ENCODE measurements at places on chromosomes 3 and 15.

DNA sequence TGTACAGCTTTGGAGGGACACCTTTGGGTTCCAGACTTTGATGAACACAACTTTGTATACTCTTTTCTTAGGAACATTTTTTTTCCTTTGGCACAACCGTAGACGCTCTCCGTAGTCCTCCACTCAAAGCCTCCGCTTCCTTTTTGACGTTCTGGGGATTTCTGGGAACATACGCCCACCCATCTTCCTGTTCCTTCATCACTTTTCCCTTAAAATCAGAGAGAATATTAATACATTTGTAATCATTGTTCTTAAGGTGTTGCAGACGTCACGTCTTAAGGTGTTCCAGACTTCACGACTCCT lies 405 bp upstream of the SPG21 start:
- DNase-seq: no peak

DNA sequence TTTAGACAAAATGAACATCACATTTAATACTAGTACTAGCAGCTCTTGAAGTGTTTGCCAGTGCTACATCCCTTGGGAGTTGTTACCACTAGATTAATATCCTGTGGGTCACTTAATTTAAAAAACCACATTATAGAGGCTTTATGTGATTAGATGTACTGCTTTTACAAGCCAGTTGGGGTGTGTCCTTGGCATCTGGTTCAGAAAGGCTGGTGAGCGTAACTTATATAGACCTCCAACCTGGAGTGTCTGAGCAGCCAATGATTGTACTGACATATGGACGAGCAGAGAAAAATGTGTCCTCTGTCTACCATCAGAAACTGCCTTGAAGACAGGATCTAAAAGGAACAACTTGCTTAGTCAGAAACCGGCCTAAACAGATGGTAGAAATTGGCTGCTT lies 306.2 kb upstream of the ATP11B start:
- DNase-seq: no peak

DNA sequence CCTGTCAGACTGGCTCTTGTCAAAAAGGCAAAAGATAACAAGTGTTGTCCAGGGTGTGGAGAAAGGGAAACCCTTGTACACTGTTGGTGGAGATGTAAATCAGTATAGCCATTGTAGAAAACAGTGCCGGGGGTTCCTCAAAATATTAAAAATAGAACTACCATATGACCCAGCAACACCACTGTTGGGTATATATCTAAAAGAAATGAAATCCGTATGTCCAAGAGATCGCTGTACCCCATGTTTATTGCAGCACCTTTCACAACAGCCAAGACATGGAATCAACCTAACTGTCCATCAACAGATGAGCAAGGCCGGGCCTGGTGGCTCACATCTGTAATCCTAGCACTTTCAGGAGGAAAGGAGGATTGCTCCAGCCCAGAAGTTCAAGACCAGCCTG lies 6.2 kb downstream of the CYFIP1 start:
- no peak for DNase-seq

GRCh38 chr3:169554611-169555010 lies 108.9 kb downstream of the MECOM start:
- DNase-seq: no peak

- no peak for DNase-seq
Measured at GRCh38 chr3:166425900-166426611, 588.8 kb upstream of the BCHE start.

GRCh38 chr3:16286751-16287543 lies 21.9 kb downstream of the OXNAD1 start:
- DNase-seq: no peak

DNA sequence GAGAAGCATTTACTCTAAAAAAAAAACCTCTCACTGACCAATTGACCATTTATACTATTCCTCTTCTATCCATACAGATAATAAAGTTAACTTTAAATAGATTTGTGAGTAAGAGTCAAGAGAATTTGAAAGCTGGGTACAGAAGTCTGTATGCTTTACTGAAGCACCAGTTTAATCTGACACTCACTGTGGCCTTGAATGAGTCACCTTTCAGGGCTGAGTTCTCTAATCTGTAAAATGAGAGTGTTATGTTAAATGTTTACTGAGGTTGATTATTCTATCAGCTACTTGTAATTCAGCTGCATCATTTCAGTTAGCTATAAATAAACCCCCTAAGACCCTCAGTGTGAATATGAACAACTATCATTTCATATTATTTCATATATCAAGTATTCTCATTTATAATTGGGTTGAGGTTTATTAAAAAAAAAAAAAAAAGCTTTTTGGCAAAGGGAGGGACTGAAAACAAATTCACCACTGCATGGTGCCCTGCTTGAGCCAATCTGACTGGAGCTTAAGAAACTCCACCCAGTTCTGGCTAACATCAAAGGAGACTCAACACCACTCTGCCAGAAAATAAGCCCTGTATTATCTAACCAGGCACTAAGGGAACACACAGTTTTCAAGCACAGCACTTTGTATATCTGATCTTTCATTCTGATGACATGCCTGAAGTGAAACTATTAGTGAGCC lies 2.8 kb downstream of the MAP4 start:
- DNase-seq: no peak

GRCh38 chr3:4898454-4899313 lies 80.6 kb upstream of the BHLHE40 start:
- DNase-seq: no peak

DNA sequence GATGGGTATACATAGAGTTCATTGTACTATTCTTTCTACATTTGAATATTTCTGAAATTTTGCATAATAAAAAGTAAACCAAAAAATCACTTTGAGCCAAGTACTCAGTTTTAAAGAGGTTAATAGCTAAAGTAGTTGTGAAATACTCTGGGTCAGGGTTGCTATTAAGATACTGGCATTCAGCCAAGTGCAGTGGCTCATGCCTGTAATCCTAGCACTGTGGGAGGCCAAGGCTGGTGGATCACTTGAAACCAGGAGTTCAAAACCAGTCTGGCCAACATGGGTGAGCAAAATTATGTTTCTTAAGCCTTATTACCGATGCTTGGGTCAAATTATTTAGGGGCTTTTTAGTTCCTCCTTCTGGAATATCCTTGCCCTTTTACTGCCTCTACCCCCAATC lies 122.0 kb upstream of the MELTF start:
- no peak for DNase-seq

- no peak for DNase-seq
Measured at GRCh38 chr15:73024168-73024567, 28.1 kb upstream of the NEO1 start.

DNA sequence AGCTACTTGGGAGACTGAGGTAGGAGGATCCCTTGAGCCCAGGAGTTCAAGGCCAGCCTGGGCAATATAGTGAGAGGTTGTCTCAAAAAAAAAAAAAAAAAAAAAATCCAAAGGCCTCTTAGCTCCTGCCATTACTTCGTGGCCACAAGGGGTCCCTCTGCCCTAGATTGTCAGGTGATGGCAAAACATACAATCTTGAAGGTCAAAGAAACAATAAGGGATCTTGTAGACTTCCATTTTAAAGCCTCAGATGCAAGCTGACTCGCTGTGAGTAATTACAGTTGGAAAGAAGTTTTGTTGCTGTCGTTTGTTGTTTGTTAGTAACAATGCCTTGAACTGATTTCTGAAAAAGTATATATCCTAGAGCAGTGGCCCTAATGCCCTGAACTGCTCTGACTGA lies 55.9 kb upstream of the PLCL2 start:
- DNase-seq: no peak

DNA sequence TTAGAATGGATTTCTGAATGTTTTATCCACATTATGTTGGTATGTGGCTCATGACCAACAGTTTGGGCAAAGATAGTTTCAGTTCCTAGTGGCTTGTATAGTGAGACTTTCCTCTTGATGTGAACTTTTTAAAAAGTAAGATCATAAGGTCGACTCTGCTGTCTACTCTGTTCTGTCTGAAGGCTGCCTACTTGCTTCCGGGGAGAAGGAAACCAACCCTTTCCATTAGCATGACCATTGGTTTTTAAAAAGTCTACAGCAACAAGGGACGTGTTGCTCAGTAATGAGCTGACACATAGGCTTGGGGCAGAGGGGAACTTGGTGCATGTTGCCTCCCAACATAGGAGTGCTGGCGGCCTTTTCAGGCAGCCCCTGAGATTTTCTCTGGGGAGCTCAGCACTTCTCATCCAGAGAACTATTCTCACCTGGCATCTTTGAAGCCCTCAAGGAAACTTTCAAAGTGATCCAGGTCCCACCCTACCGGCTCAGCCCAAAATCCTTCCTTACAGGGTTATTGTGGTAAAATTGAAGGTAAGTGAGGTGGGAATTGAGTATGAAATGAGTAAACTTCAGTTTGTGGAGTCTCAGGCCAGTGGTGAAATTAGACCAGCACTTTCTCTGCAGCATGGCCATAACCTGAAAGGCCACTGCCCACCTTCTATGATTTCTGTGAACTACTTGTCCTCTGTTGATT lies 30.6 kb downstream of the PSMD6 start:
- no peak for DNase-seq

DNA sequence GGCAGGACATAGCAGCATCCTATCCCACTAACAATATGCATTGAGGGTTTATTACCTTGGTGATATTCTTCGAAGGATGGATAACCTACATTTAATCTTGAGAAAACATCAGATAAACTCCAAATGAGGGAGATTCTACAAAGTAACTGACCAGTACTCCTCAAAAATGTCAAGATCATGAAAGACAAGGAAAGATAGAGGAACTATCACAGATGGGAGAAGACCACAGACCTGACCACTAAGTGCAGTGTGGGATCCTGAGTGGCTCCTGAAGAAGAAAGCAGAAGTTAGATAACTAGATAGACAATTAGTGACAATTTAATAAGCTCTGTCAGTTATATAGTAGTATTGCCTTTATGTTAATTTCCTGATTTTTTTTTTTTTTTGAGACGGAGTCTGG lies 17.7 kb upstream of the CGNL1 start:
- DNase-seq: no peak

GRCh38 chr3:133237380-133237779 lies 162.5 kb upstream of the BFSP2 start:
- DNase-seq: no peak

DNA sequence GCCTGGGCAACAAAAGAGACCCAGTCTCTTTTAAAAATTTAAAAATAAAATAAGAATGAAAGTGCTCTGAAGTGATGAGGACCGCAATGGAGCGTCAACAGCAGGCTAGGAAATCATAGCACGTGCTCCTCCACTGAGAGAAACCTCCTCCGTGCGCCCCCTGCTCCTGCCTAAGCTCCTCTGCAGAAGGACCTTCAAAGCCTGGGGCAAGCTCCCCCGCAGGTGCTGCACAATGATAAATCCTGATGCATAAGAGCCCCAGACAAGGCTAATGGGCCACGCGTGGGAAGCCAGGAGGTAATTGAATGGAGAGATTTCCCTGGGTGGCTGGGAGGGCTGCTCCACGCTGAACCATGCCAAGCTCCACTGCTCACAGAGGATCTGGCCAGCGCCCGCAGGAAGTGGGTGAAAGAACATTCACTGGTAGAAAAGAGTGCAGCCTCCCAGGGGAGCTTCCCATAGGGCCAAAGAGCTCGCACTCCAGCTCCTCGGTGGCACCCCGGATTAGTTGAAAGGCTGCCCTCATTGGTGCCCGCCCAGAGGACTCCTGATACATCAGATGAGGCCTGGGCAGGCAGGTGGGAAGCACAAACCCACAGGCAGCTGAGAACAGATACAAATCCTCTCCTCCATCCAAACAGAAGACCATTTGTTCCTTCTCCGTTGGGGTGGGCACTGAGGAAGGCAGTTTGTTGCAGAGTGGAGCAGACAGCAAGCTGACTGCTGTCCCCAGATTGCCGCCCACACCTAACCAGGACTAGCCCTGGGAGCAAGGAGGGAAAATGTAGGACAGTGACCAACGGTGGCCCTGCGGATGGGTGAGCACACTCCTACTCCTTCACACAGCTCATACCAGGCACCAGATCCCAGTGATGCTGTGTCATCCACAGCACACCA lies 52.5 kb downstream of the CPN2 start:
- no peak for DNase-seq

DNA sequence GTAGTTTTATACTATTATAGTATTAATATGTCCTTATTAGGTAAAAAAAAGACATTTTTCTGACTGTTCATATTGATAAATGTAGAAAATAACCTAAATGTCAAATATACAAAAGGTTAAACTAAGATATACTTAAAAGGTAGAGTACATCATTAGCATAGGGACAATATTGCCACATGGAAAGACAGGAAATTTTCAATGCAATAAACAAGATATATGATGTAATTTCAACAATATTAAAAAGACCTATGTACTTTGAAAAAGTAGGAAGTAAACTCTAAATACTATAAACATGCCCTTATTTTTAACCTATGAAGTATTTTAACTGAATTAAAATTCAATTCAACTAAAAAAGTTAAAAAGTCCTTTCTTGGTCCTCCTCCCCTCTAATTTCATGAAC lies 1.9 kb downstream of the SPG11 start:
- no peak for DNase-seq

DNA sequence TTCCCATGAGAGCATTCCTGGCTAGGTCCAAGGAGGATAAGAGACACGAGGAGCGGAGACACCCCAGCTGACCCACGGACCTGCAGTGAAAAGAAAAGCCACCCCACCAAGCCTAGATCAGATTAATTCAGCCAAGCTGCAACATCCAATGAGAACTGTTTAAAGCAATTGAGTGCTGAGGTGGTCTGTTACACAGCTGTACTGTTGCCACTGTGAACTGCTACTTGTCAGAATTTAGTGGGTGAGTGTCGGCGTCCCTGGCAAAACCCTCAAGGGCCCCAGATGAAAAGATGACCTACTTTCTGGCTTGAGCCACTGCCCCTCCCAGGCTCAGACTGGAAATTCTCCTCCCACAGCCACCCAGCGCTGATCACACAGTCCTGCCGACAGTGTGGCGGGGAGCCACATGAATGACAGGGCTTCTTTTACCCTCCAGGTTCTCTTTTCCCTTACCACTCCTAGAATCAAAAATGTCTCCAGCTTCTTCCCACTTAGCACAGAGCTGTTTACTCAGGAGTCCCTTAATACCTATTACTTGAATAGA lies 26.4 kb upstream of the KBTBD12 start:
- DNase-seq: no peak

DNA sequence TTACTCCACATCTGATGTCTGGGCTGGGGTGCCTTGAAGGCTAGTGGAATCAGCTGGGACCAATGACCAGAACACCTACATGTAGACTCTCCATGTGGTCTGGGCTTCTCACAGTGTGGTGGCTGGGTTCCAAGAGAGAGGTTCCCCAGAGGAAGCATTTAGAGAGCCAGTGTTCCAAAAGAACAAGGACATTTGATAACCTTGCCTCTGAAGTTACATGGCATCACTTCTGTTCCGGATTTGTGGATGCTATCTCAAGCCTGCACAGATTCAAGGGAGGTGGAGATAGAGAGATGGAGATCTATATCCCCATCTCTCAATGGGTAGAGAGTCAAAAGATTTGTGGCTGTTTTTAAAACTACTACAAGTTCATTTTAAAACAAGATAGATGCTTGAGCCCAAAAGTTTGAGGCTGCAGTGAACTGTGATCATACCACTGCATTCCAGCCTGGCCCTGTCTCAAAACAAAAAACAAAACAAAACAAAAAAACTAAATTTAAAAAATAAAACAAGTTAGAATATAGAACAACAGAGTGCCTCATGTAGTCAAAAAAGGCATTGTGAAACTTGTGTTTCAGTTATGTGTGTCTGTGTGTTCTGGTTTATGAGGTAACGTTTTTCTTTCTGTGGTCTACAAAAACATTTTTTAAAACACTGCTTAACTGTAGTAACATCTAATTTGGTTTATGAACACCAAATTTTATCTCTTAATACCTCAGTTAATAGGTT lies 44.8 kb downstream of the PDE8A start:
- DNase-seq: no peak
